ENCODE measurements at places on chromosomes 16 and 17.
A peak's percentile ranks its signal among the peaks of the same experiment; 100 is the strongest.

- no peak for DNase-seq
Measured at GRCh38 chr16:53515259-53515658, 12.2 kb upstream of the AKTIP start.

GRCh38 chr16:83955218-83956130, 2.4 kb downstream of the OSGIN1 start:
- no peak for DNase-seq

GRCh38 chr17:48126532-48126850, 18.9 kb downstream of the SNX11 start:
- no peak for DNase-seq

DNA sequence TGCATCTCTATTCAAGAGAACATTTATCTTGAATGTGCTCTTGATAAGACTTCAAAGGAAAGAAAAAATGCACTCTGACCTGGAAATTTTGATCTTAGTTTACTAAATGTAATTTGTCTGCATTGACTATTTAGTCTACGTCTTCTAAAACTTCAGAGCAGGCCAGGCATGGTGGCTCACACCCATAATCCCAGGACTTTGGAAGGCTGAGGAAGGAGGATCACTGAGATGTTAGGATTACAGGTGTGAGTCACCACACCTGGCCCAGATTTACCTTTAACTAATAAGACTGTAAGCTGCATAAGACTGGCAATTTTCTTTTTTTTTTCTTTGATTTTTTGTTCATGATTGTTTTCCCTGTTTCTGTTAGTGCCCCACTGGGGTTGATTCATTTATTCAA, 18.8 kb upstream of the CIITA start:
- DNase-seq = no peak

GRCh38 chr16:22813948-22814710, at the start of gene HS3ST2:
HS3ST2 (plus strand) TSS chr16:22814162; CDS start chr16:22814611, 449 bp downstream.
- DNase-seq = peak; percentile 37

DNA sequence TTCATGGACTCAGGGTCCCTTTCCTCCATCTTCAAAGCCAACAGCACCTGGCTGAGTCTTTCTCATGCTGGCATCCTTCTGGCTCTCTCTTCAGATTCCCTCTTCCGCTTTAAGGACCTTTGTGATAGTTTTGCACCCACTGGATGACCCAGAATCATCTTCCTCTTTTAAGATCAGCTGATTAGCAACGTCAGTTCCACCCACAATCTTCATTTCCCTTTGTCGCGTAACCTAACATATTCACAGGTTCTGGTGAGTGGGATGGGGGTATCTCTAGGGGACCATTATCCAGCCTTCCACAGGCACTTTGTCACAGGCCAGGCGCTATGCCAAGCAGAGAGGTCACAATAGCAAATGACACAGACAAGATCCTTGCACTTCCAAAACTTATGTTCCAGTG, 593.8 kb downstream of the MAF start:
- no peak for DNase-seq

DNA sequence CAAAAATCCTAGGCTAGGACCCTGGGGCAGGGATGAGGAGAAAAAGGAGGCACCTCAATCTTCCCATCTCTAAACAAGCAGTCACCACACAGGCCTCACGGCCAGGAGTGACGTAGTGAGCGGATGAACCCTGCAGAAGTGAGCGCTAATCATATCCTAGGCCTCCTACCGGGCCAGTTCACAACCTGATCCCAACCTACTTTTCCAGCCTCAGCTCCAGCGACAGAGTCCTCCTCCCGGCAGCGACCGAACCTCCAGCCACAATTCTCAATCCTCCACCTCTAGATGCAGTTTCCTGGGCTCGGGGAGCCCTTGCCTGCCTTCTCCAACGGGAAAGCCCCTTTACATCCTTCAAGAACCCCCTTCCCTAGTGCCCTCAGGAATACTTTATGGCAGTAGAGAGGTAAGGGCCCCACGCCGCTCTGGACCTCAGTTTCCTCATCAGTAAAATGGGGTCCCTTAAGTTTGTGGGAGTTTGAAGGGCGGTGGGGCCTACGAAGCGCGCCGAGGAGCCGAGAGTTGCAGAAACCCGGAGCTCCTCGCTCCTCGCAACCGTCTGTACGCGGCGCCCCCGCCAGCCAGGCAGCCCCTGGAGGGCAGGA, 1.4 kb downstream of the ZNF668 start:
- DNase-seq = peak; percentile 10

GRCh38 chr17:77501101-77501566, 360.4 kb downstream of the SEC14L1 start:
- DNase-seq = no peak

DNA sequence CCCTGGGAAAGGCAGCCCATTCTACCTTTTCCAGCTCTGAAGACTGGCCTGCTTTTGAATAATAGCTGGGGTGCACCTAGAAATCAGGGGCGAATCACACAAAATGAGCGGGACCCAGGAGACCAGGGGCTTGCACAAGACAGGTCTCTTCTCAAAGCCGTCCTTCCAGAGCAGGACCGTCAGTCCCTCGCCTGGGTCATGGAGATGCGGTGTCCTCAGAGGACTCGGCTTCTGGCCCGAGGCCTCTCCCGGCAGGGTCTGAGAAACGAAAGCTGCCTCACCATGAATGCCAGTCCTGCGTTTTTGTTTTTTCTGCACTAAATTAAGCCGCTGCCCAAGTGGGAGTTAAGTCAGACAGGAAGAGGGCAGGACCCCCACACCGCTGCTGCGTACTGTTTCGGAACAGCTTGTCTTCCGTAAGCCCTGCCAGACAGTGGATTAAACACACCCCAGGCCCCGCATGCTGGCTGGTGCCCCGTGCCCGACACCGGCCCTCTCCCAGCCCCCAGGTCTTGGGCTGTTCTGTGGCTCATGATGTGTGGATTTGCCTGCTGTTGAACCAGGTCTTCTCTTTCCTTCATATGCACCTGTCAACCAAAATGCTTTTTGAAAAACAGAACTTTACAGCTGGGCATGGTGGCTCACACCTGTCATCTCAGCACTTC, 142.1 kb upstream of the RPH3AL start:
- peak; percentile 69 for DNase-seq

GRCh38 chr16:83727018-83727417, 80.8 kb upstream of the HSBP1 start:
- DNase-seq = no peak

DNA sequence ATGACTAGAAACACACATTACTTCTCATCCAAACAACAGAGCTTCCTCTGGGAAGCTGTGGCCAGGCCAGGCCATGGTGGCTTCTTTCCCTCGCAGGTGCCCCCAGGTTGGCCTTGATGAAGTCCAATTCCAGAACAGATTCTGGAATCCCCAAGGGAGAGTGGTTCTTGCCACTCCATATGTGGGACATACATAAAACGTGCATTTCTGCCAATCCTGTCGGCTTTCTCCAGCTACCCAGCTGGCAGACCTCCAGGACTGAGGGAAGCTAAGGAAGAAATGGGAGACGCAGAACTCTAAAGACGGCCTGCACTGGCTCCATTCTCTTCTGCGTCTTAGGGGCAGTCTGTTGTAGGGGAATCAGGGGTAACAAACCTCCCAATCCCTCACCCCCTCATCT, 219.2 kb upstream of the CDH5 start:
- no peak for DNase-seq

DNA sequence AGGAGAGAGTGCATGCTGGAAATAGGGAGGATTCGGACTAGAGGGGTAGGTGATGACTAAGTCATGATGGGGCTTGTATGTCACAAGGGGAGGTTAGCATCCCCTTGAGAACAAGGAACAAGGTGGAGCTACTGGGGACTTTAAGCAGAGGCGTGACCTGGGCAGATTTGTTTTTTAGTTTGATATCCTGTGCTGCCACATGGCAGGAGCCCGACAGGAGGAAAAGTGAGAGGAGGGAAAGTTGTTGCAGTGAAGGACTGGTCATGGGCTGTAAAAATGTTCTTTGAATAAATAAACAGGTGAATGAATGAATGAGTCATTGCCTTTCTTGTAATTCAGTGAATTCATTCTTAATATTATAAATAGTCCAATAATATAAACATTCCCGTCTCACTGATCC, 365.1 kb upstream of the CDH5 start:
- no peak for DNase-seq

DNA sequence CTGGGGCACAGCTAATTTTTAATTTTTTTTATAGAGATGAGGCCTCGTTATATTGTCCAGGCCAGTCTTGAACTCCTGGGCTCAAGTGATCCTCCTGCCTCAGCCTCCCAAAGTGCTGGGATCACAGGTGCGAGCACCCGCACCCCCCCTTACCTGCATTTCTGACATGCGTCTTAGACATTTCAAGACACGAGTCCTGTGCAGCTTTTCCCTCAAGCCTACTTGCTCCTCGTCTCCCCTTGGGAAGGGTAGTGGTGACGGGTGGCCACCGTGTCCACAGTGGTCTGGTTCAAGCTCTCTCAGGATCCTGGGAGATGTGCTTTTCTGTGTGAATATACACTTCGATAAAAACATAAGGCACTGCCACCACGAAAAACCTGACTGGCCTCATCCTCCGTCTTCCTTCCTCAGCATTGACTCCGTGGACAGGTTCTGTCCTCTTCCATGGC, 9.6 kb downstream of the CANT1 start:
- no peak for DNase-seq

- DNase-seq = no peak
Measured at GRCh38 chr16:27549464-27549745, 308 bp downstream of the GTF3C1 start.

- no peak for DNase-seq
Measured at GRCh38 chr16:19588661-19589060, 33.2 kb downstream of the VPS35L start.

- DNase-seq = no peak
Measured at GRCh38 chr16:53695070-53695469, 8.6 kb downstream of the RPGRIP1L start.

DNA sequence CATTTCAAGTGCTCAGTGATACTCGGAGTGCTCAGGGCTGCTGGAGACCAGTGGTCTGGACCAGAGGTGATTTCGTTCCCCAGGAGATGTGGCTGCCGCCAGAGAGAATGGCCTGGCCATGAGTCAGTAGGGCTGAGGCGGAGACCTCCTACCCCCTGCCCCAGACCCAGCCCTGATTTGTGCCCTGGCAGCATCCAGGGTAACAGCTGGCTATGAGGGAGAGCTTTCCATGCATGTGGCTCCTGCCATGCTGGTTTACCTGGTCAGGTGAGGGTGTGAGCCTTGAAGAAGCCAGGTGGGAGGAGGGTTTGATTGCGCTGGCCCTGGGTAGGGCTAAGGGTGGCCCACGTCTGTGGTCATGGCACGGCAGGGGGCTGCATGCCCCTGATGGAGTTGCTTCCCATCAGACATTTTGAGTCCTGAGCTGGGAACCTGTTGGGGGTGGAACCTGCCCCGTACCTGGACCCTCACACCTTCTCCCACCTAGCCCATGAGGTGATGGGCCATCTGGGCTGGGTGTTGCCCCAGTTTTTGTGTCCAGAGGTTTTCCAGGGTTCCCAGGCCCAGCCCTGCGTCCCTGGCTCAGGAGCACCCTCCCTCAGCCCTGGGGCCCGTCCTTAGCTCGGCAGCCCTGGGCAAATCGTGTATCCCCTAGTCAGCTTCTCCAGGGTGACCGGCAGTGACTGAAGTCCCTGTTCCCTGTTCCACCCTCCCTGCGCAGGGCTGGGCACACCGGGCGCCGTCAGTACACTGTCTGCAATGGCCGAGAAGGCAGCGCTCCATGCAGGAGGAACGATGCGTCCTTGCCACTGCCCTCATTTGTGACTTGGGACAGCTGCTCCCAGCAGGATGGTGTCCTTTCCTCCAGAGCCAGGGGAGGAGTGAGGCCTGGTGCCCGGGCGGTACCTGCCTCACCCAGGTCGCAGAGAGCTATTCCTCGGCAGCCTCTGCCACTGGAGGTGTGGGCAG, 9.0 kb upstream of the CSNK1D start:
- DNase-seq = no peak

DNA sequence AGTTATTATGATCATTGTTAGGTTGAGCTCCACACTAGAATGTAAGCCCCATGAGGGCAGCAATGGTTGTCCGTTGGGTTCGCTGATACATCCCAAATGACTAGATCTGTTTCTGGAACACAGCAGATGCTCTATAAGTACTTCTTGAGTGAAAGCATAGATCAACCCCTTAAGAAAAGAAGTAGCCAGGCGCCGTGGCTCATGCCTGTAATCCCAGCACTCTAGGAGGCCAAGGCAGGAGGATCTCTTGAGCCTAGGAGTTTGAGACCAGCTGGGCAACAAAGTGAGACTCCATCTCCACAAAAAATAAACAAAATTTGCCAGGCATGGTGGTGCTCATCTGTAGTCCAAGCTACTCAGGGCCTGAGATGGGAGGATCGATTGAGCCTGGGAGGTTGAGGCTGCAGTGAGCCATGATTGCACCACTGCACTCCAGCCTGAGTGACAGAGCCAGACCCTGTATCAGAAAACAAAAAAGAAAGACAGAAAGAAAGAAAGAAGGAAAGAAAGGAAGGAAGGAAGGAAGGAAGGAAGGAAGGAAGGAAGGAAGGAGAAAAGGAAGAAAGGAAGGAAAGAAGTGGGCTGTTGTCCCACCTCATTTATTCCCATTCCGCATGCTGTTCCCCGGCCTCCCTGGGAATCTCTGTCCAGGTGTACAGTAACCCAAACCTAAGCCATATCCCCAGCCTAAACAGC, 54.4 kb upstream of the RPL38 start:
- DNase-seq = no peak

- no peak for DNase-seq
Measured at GRCh38 chr16:57479976-57480753, 6.1 kb downstream of the DOK4 start.

GRCh38 chr17:46737326-46737725, 81.2 kb downstream of the WNT3 start:
- DNase-seq = no peak

GRCh38 chr16:76193906-76194615, 83.1 kb upstream of the CNTNAP4 start:
- no peak for DNase-seq

DNA sequence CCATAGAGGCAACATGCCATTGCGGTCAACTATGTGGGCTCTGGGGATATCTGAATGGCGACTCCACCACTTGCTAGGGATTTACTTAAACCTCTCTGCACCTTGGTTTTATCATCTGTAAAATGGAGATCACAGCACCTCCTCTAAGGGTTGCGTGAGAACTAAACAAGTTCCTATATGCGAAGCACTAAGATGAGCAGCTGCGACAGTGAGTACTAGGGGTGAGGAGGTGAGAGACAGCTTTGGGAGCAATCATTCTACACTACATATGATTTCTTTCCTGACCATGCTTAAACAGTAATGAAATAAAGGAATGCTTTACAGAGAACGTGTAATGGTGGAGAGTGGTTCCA, 61.4 kb downstream of the CREBBP start:
- no peak for DNase-seq

DNA sequence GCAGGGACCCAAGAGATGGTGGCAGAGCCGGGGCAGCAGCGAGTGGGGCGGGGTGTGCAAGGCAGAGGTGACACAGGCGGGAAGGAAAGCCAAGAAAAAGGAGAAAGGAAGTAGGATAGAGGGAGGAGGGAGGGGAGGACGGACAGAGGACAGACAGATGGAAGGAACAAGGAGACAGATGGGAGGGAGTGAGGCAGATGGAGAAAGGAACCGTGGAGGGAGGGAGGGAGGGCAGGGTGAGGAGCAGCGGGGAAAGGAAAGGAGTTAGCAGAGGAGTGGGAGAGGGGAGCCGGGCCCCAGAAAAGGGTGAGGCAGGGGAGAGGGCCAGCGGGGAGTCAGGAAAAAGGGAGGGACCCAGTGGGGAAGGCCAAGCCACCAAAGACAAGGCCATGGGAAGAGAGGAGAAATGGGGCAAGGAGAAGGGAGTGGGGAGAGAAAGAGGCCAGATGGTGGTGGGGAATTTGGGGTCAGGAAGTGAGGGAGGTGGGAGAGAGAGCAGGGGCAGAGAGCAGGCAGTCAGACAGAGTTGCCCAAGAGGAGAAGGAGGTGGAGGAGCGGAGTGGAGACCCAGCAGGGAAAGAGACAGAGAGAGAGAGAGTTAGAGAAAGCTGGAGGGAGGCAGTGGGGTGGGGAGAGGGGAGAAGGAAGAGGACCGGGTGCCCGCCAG, 13.2 kb upstream of the ASGR1 start:
- no peak for DNase-seq

GRCh38 chr16:66751303-66751991, at the start of gene DYNC1LI2:
DYNC1LI2 (minus strand) TSS chr16:66751609; CDS start chr16:66751591, 18 bp downstream.
- DNase-seq = peak; percentile 68
